H1 (cell line): ENCODE measurements at places on chromosomes 16 and 17.

GRCh38 chr16:9114112-9114511 lies 22.7 kb downstream of the HAPSTR1 start:
- no peak for DNase-seq

GRCh38 chr17:6061290-6061689 lies 8.9 kb upstream of the WSCD1 start:
- no peak for DNase-seq

DNA sequence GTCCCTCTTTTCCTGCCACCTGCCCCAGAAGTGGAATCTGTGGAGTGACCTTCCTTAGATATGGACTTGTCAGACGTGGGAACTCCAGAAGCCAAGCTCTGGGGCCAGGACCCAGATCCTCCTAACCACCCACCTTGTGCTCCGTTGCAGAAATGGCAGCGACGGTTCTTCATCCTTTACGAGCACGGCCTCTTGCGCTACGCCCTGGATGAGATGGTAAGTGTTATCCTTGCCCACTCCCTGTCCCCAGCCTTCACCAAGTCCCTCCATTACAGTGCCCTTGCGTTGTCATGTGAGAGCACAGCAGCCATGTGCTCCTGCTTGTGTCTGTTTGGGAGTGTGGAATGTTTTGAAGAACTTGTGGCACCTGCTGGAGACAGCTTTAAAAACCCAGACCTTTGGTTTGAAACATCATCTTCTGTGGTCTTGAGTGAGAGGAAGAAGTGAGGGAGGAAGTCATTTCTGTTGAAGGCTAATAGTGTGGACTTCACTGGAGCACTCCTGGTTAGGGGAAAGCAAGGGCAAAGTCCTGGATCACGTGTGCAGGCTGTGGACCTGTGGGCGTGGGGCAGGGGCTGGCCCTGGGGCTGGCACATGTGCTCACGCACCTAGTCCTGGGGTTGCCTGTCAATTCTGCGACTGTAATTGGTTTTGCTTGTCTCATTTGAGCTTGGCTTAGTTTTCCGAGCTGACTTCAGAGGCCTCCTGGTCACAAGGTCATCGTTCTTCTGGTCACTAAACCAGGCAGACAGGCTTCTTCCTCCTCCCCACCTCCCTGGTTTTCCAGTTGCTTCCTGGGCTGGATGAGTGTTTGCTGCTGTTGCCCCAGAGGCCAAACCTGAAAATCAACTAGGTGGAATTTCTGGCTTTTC lies 35.8 kb downstream of the MPRIP start:
- no peak for DNase-seq

DNA sequence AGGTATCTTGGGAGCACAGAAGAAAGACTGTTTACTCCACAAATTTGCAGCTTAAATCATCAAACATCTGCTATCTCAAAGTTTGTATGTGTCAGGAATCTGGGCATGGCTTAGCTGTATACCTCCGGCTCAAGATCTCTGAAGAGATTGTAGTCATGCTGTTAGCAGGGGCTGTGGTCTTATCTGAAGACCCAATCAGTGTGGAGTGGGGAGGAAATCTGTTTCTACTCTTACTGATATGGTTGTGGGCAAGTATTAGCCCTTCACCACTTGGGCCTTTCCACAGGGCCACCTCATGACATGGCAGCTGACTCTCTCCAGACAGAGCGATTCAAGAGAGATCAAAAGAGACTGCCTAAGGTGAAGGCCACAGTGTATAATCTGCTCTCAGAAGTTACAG lies 438.7 kb downstream of the KIF2B start:
- DNase-seq: no peak

- no peak for DNase-seq
Measured at GRCh38 chr17:60231234-60231633, 81.5 kb downstream of the CA4 start.

DNA sequence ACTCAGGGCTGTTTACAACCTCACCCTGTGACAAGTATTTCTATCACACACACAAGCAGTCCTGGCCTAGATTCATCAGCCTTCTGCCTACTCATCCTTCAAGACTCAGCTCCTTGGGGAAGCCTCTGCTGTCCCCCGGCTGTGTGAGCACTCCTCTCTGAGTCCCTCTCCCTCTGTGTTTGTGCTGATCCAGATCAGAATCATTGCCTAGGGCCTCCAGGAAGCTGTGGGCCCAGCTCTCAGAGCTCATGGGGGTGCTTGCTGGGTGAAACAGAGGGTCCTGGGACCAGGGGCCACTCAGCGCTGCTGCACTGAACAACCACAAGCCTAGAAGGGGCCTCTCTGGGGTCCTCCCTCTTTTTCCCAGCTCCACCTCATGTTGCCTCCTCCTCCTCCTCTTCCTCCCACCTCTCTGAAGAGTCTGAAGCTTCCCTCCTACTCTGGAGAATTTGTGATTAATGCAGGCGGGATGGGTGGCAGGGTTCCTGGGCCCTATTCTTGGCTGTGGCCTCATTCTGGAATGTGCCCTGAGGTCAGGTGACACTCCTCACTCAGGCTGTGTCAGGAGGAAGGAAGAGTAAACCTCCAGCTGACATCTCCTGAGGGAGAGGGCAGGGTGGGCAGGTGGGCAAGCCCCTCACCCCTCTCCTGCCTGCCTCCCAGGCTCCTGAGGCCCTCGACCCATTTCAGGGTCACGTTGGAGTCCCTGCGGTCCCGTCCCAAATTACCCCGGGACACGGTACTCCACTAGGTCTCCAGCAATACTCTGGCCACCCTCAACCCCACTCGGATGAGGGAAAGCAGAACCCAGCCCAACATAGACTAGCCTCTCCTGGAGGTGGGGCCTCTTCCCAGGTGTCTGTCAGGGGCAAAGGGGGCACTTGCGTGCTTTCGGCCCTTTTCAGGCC lies 10.1 kb downstream of the WFIKKN2 start:
- no peak for DNase-seq
